Activated CD4-positive, alpha-beta T cell treated with anti-CD3 and anti-CD28 coated beads, Interleukin-2, amount 50 U/mL, for 4 hours (primary cell): ENCODE measurements at places on chromosomes 6 and 20.
A peak's percentile ranks its signal among the peaks of the same experiment; 100 is the strongest.

DNA sequence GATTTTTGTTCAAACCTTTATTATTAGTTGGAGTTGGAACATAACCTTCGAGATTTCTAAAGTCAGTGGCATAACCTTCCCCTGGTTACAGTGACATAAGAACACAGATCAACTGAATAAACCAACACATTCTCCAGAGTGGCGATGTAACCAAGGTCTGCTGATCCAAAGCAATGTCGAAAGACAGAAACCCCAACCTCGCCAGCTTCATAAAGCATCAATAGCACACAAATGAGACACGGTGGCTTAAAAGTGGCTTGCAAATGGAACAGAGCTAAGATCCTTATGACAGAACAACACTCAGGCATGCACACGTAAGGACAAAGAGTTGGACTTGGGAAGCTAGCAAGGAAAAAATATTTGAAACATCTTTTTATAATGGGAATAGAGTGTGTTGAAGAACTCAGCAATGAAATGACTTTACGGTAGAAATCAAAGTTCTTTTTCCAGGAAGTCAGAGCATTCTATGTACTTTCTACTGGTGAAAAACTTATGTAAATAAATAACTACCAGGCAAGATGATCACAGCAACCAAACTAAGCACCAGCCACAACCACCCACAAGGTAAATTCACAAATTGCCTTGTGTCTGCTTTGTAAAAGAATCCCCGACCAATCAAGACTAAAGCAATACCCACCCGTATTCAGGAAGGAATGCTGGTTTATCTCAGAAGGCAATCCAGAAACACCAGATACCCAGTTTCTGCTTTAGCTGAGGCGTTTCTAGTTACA is 61.0 kb upstream of the NHSL1 start:
- DNase-seq, result no peak

- DNase-seq, result no peak
Measured at GRCh38 chr20:48538058-48538825, 289.6 kb downstream of the PREX1 start.

GRCh38 chr6:170295510-170296422 is 4.9 kb upstream of the DLL1 start:
- no peak for DNase-seq

DNA sequence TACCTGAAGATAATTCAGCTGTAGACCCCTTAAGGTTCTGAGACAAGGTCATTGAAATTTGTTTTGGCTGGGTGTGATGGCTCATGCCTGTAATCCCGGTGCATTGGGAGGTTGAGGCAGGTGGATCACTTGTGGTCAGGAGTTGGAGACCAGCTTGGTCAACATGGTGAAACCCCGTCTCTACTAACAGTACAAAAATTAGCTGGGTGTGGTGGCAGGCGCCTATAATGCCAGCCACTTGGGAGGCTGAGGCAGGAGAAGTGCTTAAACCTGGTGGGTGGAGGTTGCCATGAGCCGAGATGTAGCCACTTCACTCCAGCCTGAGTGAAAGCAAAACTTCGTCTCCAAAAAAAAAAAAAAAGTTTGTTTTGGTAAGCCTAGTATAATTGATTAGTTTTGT is 11.0 kb downstream of the SRSF3 start:
- no peak for DNase-seq

GRCh38 chr6:158109748-158110147 is 58.3 kb downstream of the SERAC1 start:
- no peak for DNase-seq

DNA sequence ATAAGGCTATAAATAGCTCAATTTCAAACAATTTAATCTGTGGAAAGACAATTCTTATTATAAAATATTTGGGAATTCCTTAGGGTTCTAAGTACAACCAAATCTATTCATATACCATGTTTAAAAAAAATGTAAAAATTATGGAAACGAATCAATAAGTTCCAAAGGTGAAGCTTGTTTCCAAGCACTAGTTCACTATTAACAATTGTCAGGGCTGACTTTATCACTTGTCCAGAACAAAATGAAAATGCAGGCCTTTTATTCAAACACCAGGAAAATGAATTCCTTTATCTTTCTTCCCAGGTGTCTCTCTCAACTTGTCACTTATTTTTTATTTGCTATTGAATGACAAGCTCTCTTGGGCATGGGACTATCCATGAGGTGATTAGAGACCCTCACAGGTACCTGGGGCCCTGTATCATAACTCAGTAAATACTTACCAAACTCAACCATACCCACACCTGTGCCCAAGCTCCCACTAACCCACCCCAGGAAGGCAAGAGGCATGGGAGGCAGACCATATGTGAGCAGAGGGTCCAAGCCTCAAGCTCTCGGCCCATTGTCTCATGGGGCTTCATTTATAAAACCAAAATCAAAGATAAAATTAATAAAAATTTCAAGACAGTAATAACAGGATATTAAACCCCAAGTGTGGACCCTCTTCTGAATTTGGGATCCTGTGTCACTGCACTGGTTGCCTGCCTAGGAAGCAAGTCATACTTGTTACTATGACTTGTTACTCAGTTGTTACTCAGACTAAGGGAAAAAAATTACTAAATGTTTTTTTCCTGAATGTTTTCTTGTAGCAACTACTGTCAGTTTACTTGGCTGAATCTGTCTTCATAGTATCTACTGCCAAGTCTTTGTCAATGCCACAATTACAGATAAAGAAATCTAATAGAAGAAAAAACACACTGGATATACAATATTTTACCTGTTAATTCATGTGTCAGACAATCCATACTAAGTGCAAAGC is 54.7 kb downstream of the PTPRK start:
- DNase-seq, result no peak

DNA sequence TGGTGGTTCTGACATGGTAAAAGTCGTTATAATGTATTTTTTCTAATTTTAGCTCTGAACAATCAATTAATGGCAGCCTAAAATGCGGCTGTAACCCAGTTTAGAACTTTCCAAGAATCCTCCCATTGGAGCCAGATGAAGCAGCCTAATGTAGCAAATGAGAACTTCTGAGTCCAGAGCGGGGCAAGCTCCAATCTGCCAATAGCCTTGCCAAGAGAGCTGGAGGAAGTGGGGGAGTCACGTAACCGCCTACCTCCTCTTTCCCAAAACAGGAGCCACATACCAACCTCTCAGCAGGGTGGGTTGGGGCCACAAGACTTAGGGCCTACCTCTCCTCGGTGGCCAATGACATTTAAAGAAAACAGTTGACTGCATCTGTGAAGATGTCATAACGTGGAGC is 230.6 kb downstream of the SOD2 start:
- DNase-seq, result no peak

GRCh38 chr6:158290659-158291058 is 21.6 kb upstream of the TULP4 start:
- peak; percentile 56 for DNase-seq

DNA sequence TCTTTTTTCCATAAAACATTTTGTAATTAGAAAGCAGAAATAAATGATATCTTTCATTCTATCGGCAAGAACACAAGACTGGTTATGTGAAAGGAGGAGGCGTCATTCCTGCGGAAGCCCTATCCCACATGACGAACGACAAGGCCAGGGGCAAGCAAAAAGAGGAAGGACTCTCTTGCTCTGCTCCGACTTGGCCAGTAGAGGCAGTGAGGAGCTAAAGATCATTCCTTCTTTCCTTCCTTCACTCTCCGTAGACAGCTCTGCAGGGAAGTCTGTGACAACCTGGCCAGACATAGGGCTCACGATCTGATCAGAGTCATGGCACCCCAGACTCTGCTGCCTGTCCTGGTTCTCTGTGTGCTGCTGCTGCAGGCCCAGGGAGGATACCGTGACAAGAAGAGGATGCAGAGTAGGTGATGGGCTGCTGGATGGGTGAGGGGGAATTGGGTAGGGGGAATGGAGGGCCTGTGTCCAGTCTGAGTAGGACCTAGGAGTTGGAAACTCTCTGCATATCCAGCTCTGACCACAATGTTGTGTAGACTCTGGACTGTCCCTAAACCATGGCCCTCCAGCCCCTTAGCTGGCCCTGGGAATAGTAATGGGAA is at the start of gene WFDC10A:
Gene WFDC10A, plus strand, starts transcription at position 244 of the 605 bp plus-strand sequence. Its CDS starts 75 bp downstream, at position 319.
- no peak for DNase-seq

- DNase-seq, result no peak
Measured at GRCh38 chr6:29759457-29759856, 36.2 kb downstream of the HLA-F start.

DNA sequence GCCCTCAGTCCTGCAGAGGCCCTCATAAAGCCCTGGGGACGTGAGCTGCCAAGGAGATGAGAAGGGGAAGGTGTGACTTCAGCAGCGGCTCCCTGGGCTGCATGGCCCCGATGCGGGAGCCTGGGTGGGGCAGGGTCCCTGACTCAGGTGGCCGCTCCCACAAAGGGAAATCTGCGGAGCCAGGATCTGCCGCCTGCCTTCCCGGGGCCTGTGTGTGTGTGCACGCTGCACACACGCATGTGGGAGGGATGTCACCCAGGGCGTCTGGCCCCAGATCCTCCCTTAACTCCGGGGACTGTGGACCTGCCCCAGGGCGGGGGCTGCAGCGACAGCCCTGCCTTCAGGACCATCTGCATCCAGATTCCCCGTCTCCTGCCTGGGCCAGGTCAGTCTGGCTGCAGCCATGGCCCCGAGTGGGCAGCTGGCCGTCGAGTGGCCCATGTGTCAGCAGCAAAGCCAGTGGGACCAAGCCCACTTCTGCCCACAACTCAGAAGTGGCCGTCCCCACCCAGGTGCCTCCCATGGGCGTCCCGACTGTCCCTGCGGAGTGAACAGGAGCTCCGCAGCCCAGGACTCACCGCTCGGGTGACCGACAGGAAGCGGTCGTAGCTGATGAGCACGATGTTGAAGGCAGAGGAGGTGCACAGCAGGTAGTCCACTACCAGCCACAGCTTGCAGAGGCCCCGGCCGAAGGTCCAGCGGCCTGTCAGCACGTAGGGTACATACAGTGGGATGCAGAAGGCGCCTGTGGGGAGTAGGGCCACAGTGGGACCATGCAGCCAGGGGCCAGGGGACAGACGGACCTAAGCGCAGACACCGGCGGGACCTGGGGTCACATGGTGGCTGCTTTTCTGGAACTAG is 1.9 kb downstream of the HRH3 start:
- no peak for DNase-seq

GRCh38 chr20:59661153-59661552 is 56.8 kb downstream of the PHACTR3 start:
- no peak for DNase-seq

GRCh38 chr20:59102841-59103299 is 60.3 kb upstream of the PRELID3B start:
- no peak for DNase-seq

DNA sequence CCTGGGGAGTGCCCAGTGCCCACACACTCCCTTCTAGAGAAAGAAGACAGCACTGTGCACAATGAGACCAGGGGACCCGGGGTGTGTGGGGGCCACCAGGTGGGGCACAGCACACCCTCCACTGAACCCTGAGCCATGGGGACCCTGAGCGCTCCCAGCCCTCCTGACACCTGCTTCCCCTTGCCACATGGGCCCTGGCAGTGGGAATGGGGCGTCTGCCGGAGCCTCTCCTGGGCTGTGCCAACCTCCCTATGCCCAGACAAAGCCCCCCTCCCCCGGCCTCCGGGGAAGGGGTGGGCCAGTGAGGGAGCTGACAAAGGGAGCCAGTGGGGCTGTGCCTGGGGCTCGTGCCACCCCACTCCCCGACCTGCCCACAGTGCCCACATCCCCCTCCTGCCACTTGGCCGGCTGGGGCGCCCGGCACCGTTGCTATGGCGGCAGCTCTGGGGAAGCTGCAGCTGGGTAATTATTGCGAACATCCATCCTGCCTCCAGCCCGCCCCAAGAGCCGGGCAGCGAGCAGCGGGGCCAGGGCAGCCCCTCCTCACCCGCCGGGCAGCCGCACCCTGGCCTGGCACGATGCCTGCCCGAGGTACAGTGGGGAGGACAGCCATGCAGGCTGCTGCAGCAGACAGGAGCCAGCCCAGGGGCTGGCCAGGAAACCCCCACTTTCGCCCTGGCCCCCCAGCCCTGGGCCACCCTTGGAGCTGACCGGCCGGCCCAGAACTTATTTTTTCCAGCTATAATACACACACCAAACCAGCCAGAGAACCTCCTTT is 41.9 kb upstream of the NOL4L start:
- no peak for DNase-seq

GRCh38 chr20:58271606-58272351 is 37.7 kb upstream of the RAB22A start:
- DNase-seq, result peak; percentile 20

GRCh38 chr20:24993337-24994185 is 1.0 kb upstream of the APMAP start:
- DNase-seq, result no peak

DNA sequence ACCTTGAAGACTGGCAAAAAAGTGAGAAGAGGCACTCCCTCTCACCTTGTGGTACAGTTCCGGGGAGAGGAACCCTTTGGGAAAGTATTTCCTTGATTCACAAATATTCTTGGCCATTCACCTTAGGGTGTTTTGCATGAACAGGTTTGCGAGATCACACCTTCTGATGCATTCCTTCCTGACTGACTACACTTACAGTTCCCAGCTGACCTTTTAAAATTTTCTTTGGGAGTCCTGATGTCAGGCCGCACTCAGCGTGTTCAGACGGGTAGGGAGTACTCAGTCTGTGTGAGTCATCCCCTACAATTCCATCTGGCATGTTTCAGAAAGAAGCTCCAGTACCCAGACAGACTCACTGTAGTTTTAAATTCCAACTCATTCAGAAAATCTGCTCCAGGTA is 1.7 kb downstream of the ADGRF4 start:
- no peak for DNase-seq

- no peak for DNase-seq
Measured at GRCh38 chr6:170165471-170166117, 125.3 kb downstream of the DLL1 start.

- no peak for DNase-seq
Measured at GRCh38 chr6:130617658-130618057, 209.5 kb upstream of the SMLR1 start.

DNA sequence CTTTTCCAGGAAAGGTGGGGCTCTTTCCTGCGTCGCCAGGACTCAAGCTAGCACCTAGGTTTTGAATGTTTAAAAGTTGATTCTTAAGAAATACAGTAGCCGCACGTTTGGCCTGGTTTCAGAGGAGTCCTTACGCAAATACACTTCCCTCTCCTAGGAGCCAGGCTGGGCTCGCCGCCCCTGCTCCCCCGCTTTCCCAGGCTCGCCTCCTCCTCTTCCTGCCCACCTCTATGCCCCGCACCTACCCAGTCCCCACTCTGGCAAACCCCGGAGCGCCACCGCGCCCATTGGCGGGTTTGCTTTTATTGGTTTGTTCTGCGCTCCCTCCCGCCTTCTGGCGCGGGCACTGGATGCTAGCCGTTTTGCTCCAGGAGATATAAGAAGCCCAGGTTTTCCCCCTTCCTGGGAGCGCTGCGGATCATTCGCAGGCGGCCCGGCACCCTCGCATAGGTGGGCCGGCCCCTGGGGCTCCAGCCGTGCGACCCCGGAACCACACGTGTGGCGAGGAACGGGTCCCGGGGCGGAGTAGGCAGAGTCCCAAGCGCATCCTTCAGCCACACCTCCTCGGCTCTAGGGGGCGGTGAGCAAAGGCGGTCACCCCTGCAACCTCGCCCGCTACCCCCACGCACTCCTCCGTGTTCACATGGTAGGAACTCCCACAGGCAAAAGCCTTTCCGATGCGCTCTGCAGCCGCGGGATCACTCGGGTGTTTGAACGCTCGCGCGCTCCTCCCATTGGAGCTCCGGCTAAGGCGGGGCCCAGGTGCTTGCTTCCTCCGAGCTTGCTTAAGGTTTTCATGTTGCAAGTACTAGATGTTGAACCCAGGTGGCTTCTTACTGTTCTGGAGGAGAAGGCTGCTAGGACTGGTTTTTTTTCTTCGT is 119.0 kb downstream of the RTN4IP1 start:
- peak; percentile 74 for DNase-seq

- no peak for DNase-seq
Measured at GRCh38 chr6:19337101-19337500, 500.1 kb upstream of the ID4 start.
